ENCODE measurements at places on chromosomes 12 and 14.

DNA sequence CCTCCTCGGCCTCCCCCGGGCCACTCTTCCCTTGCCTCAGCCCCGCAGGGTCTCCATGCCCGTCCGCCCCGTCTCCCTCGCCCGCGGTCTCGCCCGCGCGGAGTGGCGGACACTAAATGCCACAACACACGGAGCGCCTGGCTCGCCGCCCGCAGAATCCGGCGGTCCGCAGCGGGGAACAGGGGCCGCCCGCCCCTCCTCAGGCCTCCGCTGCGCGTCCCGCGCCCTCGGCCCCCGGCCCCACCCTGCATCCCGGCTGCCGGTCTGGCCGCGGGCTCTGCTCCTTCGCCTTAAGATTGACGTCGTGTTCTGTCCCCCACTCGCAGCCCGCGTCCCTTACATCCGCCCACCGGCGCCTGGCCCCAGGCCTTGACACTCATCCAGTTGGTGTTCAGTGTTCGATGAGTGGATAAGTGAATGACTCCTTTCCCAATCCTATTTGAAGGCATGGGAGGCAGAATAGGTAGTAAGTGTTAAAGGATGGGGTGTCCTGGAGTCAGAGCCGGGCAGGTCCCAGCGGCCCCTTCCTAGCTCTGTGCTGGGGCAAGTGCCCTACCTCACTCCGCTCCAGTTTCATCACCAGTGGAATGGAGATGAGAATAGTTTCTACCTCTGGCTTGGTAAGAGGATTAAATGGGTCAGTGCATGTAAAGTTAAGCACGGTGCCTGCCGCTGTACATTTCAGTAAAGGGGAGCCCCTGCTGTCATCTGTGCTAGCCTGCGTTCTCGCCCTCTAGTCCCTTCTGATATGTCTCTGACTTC is 622 bp downstream of the TECPR2 start:
- DNase-seq, result peak; percentile 73

- DNase-seq, result no peak
Observed at GRCh38 chr12:46361667-46362034, 10.9 kb downstream of the SLC38A2 start.

GRCh38 chr14:26402126-26402525 is 195.7 kb downstream of the NOVA1 start:
- no peak for DNase-seq

- no peak for DNase-seq
Observed at GRCh38 chr14:99596071-99596627, 7.9 kb downstream of the CCDC85C start.

DNA sequence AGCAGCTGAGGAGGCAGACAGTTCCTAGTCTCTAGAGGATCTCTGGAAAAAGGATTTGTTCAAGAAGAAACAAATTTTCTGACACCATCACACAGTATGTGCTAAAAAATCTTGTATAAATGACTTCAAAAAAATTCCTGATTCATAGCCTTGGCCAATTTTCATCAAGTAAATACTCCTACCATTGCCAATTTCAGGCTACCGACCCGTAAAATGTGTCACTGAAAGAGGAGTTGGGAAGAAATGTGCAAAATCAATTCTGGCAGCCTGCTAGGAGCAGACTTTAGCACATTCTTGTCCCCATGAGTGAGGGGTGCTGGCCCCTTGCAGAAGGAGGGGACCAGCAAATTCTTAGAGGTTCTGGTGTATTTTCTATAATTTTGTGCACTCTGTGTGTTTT is 109.4 kb downstream of the TMEM30B start:
- no peak for DNase-seq

- DNase-seq, result no peak
Observed at GRCh38 chr14:76837524-76837923, 11.3 kb downstream of the LRRC74A start.

DNA sequence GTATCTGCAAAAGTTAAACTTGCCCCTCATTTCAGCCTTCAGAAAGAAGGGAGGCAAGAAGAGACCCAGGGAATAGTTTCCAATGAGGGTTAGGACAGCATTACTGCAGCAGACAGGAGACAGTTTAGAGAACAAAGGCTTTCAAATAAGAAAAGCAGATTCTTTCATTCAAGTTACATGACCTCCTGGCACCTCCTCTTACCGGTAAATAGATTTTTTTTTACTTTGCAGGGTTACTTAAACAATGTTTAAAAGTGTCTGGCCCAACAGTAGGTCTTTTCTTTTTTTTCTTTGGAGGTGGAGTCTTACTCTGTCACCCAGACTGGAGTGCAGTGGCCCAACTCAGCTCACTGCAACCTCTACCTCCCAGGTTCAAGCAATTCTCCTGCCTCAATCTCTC is 47.1 kb downstream of the SINHCAF start:
- DNase-seq, result no peak

DNA sequence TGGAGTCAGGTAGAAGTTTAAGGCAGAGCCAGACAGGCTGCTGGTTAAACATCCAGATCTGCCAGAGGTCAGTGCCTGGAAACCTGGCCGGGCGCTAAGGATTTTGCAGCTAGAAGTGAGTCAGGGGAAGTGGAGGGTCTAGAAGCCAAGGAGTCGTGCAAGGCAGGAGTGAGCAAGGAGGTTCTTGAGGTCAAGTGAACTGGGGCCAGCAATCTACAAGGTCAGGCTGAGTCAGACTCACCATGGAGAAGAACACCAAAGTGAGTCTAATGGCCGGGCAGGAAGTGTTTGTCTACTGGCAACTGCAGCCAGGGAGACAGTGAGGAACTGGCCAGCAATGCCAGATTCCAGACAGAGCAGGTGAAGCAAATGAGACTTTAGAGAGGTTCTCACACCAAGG is 628.2 kb downstream of the ETNK1 start:
- DNase-seq, result no peak

DNA sequence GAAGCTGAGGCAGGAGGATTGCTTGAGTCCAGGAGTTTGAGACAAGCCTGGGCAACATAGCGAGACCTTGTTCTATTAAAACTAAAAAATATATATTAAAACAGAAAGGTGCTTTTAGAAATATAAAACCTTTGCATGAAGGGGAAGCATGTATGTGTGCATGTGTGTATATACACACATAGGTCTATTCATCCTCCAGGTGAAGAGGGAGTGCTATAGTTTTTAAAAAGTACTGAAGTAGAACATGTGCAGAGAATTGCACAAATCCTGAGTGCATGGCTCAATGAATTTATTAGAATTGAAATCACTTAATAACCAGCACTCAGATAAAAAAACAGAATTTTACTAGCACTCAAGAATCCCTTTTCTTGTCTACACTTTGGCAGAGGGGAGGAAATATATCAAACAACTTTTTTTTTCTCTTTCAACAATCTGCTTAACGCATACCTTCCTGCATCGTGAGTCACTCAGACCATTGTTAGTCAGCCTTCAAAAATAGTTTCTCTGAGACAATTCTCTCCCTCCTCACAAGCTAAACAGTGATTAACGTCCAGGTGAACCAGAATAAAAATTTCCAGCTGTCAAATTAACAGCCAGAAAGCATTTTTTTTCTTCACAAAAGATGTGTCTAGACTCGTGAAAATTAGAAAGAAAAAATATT is 17.7 kb upstream of the NEDD1 start:
- no peak for DNase-seq

DNA sequence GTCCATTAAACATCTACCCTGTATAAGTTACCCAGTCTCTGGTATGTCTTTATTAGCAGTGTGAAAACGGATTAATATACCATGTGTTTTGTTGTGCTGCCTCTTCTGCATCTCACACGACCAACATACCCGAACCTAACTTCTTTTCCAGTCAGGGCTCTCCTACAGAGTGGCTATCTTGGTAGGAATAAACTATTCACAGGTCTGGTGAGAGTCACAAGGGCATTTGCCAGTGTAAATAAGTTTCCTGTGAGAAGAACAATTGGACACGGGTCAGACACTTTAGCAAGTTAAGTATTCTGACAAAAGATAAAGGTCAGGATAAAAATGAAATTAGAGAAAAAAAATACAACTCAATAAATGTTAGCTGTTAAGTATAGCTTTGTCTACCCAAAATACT is 60.9 kb downstream of the MYF5 start:
- no peak for DNase-seq

- DNase-seq, result no peak
Observed at GRCh38 chr14:64149921-64150320, 144.2 kb downstream of the ESR2 start.

GRCh38 chr12:132306885-132307191 is 22.6 kb downstream of the GALNT9 start:
- no peak for DNase-seq

DNA sequence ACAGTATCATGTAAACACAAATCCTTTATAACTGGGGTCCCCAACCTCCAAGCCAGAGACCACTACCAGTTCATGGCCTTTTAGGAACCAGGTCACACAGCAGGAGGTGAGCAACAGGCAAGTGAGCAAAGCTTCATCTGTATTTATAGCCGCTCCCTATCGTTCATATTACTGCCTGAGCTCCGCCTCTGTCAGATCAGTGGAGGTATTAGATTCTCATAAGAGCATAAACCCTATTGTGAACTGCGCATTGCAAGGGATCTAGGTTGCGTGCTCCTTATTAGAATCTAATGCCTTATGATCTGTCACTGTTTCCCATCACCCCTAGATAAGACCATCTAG is 49.9 kb downstream of the LRP6 start:
- DNase-seq, result no peak

GRCh38 chr12:121964813-121965643 is 46.6 kb downstream of the CFAP251 start:
- DNase-seq, result no peak

DNA sequence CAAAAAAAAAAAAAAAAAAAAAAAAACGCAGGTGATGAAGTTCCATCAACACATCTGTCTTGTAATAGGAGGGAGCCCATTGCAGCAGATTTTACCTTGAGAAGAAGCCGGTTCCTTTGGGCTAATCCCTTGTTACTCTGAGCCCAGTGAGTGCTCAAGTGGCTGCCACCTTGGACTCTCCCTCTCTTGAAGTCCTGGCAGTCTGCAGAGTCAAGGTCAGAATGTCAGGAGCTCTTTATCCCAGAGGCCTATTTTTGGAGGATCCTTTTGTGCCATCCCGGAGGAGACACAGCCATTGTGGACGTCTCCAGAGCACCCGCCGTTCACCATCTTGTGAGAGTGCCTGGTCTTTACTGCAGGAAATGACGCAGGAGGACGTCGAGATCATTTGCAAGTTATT is 344.2 kb upstream of the FKBP4 start:
- DNase-seq, result no peak

GRCh38 chr12:94025756-94026155 is 122.6 kb upstream of the PLXNC1 start:
- no peak for DNase-seq

- DNase-seq, result no peak
Observed at GRCh38 chr14:73173092-73173735, 36.9 kb downstream of the PSEN1 start.

GRCh38 chr14:71703477-71703876 is 228.8 kb upstream of the RGS6 start:
- DNase-seq, result no peak

- DNase-seq, result no peak
Observed at GRCh38 chr14:39381366-39381765, 50.9 kb downstream of the FBXO33 start.

- DNase-seq, result no peak
Observed at GRCh38 chr12:123105211-123105826, 45.6 kb downstream of the PITPNM2 start.

- no peak for DNase-seq
Observed at GRCh38 chr12:53749986-53750811, 1.6 kb downstream of the CISTR start.

- DNase-seq, result no peak
Observed at GRCh38 chr12:52754135-52754534, 23.0 kb downstream of the KRT76 start.

DNA sequence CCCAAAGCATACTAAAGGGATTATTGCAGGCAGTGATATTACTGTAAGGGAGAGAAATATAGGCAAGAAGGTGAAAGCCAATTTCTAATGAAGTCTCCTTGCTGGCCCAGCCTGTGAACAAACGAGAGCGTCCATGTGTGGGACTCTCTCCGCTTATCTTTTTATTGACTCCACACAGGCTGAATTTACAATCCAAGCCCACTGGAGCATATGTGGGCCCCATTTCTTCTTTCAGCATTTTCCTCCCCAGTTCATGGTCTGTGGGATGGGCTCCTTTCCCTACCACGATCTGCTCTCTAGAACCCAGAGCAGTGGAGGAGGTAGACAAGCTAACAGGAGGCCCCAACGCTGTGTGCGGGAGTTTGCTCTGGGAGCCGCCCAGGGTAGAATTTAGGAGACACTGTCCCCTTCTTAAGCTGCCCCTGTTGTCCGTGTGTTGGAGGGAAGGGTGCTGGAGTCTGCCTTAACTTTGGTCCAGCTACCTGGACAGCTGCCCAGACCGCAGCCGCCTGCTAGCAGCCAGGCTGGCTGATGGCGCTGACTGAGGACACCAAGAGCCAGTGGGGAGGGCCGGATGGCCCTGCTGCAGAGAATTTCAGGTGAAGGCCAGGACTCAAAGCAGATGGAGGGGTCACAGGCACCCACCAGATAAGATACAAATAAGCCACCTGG is 3.2 kb upstream of the HOXC11 start:
- DNase-seq, result no peak

- DNase-seq, result no peak
Observed at GRCh38 chr14:103027451-103027850, 29.9 kb downstream of the CDC42BPB start.

GRCh38 chr12:71469258-71469750 is 29.7 kb downstream of the LGR5 start:
- DNase-seq, result no peak

- DNase-seq, result no peak
Observed at GRCh38 chr12:53067993-53068770, 11.0 kb downstream of the SPRYD3 start.

DNA sequence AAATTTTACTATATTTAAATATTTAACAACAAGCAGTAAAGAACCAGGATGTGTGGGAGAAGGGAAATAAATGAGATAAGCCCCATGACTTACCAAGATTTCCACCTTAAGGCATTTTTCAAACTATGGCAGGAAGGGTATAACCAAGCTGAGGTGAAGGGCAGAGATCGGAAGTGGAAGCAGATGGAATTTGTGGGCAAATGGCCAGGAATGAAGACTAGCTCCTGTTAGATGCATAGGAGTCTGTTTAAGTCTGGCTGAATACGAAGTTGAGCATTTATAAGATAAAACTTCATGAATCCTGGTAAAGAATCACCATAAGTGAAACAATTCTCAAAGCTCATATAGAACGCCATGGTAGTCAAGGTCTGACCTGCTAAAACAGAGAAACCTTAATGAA is 163.5 kb downstream of the DIO2 start:
- DNase-seq, result no peak

DNA sequence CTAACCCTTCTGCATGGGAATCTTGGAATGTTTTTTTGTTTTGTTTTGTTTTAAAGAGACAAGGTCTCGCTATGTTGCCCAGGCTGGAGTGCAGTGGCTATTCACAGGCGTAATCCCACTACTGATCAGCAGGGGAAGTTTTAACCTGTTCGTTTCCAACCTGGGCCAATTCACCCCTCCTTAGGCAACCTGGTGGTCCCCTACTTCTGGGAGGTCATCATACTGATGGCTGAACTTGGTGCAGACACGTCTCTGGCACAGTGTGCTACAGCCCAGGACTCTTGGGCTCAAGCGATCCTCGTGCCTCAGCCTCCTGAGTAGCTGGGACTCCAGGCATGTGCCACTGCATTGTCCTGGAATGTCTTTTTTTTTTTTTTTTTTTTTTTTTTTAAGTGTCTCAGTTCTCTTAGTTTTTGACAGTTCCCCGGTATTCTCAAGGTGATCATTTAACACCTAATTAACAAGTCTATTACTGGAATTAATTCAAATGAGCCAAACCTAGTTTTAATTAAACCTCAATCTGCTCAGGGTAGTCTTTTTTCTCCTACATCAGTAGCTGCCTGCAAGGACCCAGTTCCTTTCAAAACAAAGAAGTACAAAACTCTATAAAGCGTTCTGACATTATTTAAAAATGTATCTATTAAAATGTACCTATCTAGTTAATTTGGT is 49.0 kb upstream of the ISM2 start:
- DNase-seq, result no peak

Measured in substantia nigra (tissue), 51 donors.